ENCODE measurements at places on chromosomes 16 and 17.

DNA sequence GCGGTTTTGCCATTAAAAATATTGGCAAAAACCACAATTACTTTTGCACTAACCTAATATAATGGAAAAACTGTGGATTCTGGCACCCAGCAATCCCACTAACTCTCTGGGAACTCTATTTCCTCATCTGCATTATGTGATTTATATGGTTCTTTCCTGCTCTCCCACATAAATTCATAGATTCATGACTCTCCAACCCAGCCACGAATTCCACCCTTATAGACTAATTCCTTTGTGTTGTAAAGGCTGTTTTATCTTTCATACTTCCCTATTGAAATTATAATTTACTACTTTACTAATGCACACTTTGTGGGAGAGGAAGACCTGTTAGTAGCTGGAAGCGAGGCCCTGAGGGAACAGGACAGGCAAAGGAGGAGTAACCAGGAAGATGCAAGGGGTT lies 88.4 kb upstream of the GNAO1 start:
- no peak for DNase-seq

DNA sequence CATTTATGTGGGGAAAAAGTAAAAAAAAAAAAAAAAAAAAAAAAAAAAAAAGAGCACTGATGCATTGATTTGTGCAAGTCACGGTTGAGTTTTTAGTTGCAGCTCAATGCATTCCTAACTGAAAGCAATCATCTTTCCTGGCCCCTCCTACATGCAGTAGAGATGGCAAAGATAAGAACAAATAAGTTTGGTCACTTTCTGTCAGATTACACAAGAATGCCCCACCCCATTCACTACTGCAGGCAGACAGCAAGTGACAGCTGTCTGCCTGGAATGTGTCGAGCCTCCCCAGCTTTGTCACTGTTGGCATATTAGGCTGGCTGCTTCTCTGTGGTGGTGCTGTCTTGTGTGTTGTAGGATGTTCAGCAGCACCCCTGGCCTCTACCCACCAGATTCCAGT lies 243.5 kb downstream of the FOXL1 start:
- DNase-seq: no peak

DNA sequence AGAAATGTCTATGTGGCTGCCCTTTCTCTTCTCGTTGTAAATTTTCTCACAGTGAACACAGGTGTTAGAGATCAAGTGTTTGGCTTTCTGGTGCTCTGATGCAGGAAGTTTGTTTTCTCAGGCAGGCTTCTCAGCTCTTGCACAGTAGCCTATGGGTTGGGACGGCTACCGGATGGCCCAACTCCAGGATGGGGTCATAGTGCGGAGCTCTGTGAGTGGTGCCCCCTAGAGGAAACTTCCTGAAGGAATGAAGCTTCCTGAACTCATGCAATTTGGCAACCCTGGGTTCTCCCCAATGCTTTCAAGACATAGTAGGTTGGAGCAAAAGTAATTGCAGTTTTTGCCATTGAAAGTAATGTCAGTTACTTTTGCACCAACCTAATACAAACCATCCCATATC lies 407.5 kb upstream of the HSBP1 start:
- DNase-seq: no peak

DNA sequence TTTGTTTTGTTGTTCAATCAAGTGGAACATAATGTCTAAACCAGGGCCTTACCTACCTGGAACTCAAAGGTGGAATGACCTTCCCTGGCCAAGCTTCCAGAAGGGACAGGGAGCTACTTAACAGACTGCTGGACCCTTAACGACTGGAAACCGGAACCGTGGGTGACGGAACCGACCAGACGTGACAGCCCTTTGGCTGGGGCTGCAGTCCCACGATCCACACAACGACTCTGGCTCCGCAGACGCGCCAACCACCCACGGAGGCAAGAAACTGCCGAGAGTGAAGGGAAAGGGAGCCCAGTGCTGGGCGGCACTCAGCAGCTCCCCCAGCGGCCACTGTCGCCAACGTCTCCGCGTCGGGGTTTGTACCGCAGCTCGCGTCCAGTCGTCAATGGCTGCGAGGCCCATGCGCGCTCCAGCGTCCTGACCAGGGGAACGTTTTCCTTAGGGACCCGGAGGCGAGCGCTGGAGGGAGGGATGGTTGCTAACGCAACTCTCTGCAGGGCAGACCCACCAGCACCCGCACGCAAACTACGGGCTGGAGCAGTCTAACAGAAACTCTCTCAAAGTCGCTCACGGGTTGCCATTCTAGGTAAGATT lies 5.5 kb upstream of the KIF22 start:
- no peak for DNase-seq

DNA sequence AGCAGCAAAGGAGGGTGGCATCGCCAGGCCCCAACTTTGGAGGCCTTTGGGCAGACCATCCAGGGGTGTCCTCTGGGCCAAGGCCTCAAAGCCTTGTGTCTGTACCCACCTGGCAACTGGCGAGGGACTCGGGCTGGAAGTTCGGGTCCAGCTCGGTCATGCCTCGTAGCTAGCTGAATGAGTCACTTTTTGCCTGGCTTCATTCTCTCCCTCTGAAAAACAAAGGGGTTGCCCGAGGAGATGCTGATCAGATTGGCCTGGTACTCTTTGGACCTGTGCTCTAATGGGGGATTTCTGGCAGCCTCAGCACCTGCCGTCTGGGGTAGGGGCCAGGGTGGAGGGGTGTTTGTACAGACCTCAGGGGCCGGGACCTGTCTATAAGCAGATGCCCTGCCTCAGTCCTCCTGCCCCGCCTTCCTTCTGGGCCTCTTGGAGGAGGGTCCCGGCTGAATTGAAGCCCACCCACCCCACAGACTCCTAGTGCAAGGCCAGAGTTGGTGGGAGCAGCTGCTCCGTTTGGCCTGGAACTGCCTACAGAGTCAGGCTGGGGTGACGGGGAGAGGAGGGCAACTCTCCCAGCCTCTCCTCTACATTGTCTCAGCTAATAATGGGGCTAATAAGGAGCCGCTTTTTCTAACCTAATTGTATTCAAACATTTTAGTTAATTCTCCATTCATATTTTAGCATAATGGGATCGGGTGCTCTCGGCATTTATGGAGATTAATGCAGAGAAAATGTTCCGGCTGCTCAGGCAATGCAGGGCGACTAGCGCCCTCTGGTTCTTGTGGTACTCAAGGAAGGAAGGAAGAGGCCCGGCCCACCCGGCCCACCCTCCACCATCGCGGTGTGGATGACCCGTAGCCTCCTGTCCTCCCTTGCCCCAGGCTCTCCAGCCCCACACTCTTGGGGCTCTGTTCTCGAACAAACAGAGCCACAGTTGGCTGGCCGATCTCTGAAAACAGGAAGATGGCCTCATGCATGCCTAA lies 21.4 kb upstream of the ABCC3 start:
- no peak for DNase-seq

Measured in putamen (tissue), 1 donor.